Mesothelial cell of epicardium (in vitro differentiated cells): ENCODE measurements at places on chromosomes 5 and 9. TPM values are rescaled to one million over a fixed set of nuclear protein-coding genes. Genes with fewer than 3 reads are reported as not detected.

GRCh38 chr5:151618907-151619306, 27.8 kb upstream of the FAT2 start:
- DNase-seq, result no peak

The INSYN2B gene
- 0.49 to 0.61 TPM (median 0.56 TPM) in 3 replicates for total RNA-seq

GRCh38 chr5:61735531-61735930, 403.5 kb downstream of the ZSWIM6 start:
- DNase-seq, result no peak

The PCDHGB2 gene
- total RNA-seq, result 0.86 to 1.3 TPM (median 1.2 TPM) in 3 replicates

DNA sequence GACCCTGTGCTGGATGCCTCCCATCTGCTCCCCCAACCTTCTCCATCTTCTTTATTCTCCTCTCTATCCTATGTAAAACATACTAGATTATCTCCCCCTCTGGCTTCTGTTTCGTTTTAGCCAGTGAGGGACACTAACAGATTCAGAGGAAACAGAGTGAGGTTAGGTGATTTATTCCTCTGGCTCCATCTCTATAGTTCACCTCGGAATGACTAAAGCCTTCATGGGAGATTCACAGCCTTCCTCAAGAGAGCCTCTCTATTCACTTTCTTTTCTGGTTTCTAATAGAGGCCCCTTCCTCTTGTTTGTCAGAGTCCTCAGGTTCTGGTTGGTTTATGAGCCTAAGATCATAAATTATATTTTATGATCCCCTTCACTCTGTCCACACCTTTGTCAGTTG, 633.1 kb upstream of the TYRP1 start:
- no peak for DNase-seq

- DNase-seq, result no peak
Measured at GRCh38 chr5:53170746-53171349, 61.3 kb upstream of the MOCS2 start.

The IL31RA gene
- not detected in 3 replicates for total RNA-seq

The CD72 gene
- total RNA-seq, result 4.2 to 5.2 TPM (median 4.7 TPM) in 3 replicates

GRCh38 chr5:9482381-9482780, 63.5 kb downstream of the SEMA5A start:
- no peak for DNase-seq

The GRM6 gene
- total RNA-seq, result not detected in 3 replicates

The ACOT12 gene
- total RNA-seq, result not detected in 3 replicates

The PCDHB4 gene
- total RNA-seq, result 7.9 to 8.6 TPM (median 8.0 TPM) in 3 replicates

- no peak for DNase-seq
Measured at GRCh38 chr9:101912698-101913097, 174.3 kb upstream of the GRIN3A start.

The GARIN3 gene
- total RNA-seq, result not detected in 3 replicates

GRCh38 chr5:96821260-96821916, 13.6 kb upstream of the ERAP1 start:
- DNase-seq, result no peak

The IFNK gene
- total RNA-seq, result not detected in 3 replicates

DNA sequence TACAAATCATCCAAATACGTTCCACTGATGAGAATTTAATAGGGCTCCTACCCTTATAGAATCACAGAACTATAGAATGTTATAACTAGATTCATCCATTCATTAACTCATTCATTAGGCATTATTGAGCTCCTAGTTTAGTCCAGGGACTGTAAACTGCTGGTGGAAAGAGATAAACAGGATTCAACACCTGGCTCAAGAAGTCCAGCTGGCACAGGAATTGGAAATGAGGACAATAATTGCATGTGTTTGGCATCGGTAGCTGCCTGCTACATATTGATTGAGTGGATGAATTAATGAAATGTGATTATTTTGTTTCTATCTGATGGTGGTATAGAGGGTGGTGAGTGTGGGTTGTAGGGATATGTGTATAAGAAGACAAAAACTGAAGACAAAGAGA, 100.8 kb upstream of the TLE1 start:
- DNase-seq, result no peak

The CCNO gene
- 0.20 to 0.80 TPM (median 0.45 TPM) in 3 replicates for total RNA-seq

DNA sequence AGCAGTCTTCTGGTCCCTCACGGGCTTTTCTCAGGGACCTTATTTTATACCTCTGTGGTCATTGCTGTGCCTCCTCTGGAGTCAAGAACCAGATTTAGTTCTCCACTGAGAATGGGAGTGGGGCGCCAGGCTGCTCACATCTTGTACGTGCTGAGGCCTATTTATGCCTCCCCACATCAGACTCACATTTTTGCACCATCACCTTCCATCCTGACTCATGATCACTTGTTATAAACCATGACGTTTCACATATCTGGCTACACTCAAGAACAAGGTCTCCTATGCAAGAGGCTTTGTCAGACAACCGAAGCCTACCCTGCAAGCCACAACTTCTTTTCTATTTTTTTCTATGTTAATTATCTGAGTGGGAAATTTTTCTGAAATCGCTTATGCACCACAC, 10.7 kb downstream of the PRUNE2 start:
- no peak for DNase-seq

The QRFP gene
- not detected in 3 replicates for total RNA-seq

DNA sequence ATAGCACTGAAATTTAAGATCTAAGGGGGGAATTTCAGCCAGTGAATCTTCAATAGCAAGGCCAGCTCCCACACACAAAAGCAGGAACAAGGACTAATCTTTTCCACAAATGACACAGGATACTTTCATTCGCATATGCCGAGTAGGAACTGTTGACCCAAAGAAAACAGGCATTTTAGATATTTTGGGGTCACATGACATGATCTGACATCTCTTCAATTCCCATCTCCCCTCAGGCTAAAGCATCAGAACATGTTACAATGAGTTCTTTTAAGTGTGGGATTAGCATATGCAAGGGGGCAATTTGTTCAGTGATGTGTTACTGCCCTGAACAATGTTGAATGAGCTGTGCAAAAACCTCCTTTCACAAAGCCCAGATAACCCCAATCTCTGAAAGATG, 68.2 kb downstream of the TLE1 start:
- no peak for DNase-seq

DNA sequence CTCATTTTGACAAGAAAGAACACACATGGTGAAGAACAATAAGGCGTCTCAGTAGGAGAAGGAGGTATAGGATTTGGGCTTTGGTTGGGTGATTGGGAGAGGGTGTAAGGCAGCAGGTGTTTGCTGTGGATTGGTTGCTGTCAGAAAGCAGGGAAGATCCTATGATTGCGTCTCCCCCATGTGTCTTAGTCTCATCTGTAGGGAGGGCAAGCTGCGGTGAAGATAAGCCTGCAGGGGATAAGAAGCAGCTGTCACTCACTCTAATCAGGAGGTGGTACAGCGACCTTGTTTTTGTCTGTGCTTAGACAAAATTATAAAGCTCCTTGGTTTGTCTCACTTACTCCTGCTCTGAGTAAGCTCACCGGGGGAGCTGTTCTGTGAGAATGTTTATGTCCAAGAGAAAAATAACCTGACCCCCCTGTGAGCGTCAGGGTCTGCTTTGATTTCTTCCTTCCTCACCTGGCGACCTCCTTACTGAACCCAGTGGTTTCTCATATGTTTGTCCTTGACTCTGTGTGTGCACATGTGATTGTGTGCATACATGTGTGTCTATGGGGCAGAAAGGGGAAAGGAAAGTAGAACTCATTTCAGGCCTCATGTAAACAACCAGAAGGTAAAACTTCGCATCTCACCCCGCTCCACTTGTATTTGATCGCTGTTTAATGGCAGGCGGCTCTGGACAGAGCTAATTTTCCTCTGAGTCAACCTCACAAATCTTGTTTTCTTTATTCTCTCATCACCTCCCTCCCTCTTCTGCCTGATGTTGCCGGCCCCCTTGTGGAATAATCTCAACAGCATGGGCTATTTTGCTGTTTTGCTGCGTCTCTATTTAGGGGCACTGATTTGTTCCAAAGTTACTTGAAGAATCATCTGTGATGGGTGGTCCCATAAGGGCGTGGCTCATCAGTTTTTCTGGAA, 105.6 kb downstream of the TENT4A start:
- no peak for DNase-seq

The LCN6 gene
- total RNA-seq, result not detected in 3 replicates

- no peak for DNase-seq
Measured at GRCh38 chr9:96721303-96721702, 56.6 kb downstream of the ZNF510 start.

DNA sequence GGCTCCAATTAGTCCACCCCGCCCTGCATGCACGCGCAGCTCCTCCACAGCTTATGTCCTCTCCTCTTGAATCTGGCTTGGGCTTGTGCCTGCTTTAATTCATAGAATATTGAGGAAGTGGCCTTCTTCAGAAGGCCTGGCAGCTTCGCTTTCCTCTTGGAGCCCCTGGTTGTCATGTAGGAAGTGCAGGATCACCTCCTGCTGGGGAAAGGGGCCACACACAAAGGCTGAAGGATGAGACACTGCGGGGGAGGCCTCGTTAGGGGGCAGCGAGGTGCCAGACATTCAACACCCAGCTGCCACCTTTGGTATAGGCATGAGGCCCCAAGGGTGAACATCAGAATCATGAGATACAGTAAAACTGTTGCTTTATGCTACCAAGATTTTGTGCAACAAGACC, 2.7 kb upstream of the CNOT6 start:
- DNase-seq, result no peak

DNA sequence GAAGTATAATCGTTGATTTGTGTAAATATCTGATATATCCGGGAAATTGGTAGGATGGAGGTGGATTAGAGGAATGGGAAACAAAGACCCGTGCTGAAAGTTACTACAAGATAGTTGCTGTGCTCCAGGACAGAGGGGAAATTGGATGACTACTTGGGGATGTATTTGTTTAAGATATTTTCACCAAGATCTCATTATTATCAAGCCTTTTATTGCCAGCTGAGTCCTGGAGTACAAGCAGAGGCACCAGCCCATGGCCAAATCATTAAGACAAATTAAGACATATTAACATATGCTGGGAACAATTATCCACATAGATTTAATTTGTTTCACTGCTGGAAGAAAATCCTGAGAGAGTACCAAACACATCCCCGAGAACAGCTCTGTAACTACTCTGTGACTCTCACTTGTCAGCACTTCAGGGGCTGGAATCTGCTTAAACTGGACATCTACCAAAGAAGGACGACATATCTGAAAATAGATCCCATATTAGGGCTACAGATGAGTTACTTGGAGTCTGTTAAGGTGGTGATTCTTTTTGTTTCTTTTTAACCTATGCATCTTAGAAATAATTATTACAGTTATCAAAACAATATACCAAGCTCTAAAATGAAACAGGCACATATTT, 68.2 kb downstream of the SLC1A1 start:
- DNase-seq, result no peak

DNA sequence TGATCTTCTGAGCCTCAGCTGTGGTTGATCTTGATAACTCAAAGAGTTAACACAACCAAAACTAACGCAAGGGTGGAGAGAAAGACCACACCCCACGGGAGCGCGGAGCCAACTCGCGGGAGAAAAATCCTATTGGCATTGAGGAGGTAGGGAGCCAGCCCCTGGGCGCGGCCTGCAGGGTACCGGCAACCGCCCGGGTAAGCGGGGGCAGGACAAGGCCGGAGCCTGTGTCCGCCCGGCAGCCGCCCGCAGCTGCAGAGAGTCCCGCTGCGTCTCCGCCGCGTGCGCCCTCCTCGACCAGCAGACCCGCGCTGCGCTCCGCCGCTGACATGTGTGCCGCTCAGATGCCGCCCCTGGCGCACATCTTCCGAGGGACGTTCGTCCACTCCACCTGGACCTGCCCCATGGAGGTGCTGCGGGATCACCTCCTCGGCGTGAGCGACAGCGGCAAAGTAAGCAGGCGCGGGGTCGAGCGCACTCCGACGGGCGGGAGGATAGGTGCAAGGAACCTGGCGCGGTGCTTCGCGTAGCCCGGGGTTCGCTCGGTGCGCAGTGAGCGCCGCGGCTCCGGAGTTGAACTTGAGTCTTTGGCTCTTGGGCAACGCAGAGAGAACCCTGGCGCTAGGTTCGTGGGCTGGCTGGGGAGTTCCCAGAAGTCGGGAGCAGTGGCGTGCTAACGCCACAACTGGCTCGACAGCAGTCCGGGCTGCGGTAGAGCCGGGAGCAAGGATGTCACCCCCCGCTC, at the start of gene GDA:
Gene GDA (plus strand): TSS at position 210 of the 745 bp plus-strand sequence. CDS start 120 bp downstream, at position 330.
- peak; percentile 23 for DNase-seq

- no peak for DNase-seq
Measured at GRCh38 chr5:151660616-151661495, 25.9 kb downstream of the SPARC start.

DNA sequence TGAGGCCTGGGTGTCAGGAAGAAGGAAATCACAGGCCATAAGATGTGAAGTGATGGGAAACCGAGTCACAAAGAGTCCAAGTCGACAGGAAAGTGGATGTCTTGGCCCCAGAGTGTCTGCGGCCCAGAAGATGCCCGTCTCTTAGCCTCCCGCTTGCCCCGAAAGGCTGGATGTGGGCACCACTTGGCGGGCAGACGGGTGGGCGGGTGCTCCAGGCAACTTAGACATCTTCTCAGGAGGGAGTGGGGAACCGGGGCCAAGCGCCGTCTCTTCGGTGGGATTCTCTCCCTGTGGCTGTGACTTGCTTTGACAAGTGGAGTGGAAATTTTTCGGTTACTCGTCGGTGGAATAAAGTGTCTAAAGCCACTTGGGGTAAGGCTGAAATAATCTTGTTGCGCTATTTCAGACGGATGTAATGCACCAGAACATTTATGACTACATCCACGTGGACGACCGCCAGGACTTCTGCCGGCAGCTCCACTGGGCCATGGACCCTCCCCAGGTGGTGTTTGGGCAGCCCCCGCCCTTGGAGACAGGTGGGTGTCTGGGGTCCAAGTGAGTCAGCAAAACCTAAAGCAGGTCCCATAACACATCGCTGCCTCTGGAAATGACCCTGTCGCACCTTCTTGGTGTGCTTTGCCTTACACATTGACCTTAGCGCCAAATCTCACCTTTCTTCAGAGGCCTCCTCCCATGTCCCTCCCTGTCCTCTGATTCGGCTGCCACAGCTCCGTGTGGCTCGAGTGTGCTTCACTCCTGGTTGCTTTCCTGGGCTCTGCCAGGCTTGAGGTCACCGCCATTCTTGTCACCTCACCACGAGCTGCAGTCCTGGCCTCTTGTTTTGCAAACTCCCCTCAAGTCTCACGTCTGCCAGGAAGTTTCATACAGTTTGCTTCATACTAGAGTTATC, 20.4 kb upstream of the EXOC3 start:
- DNase-seq, result no peak

DNA sequence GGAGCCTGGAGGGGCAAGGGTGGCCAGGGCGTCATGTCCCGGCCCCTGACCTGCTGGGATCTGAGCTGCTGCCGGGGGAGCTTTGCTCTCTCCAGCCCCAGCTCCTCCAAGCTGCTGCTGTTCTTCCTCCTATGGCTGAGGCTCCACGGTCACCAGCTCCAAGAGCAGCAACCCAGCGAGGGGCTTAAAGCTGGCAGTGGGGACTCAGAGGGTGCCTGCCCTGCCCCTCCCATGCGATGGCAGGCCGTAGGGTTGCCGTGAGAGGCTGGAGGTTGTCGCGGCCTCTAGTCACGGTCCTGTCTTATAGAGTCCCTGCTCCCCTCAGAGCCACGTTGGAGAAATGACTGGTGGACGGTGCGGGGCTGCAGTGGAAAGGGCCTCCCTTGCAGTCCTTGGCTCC, 19.5 kb downstream of the DBH start:
- DNase-seq, result no peak

The FOXI1 gene
- not detected in 3 replicates for total RNA-seq

- no peak for DNase-seq
Measured at GRCh38 chr5:177089825-177090641, 3.3 kb downstream of the FGFR4 start.

GRCh38 chr9:16801871-16802466, 68.5 kb downstream of the BNC2 start:
- no peak for DNase-seq

The PCDHGB1 gene
- 1.7 to 2.0 TPM (median 2.0 TPM) in 3 replicates for total RNA-seq

The SLC6A7 gene
- total RNA-seq, result not detected in 3 replicates
